ENCODE measurements at places on chromosomes 3 and 15.
A peak's percentile ranks its signal among the peaks of the same experiment; 100 is the strongest.

DNA sequence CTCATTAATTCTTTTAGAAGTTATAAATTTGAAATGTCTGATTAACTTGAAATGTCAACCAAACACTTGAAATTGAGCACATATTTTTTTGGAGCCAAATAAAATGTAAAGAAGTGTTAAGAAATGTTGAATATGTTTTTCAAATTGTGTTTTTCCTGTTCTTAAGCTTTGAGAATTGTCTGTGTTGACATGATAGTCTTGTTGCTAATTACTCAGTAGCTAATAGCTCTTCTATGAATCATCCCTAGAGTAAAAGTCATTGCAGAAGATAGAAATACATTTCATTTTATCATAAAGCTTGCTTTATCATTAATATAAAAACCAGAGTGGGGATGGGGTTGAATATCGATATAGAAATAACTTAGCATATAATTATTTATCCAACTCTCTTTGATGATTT, 41.9 kb upstream of the ABHD10 start:
- DNase-seq, result no peak

- no peak for DNase-seq
Measured at GRCh38 chr3:126718561-126719445, 14.8 kb downstream of the CHCHD6 start.

DNA sequence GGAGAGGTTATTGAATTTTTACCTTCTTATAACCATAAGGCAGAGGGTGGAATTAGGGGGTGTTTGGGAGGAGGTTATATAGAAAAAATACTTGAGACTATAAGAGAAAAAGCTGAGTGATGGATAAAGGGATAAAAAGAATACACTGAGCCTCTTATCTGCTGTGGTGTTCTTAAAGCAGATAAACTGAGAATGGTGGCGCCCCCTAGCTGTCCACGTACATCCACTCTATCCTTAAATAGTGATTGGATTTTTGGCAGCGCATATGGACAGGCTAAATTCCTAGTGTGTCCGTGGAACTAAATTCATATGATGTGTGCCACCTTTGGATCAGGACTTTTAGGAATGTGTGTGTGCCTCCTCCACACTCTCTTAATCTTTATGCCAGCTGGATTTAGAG, 121.1 kb downstream of the OXSM start:
- peak; percentile 27 for DNase-seq

DNA sequence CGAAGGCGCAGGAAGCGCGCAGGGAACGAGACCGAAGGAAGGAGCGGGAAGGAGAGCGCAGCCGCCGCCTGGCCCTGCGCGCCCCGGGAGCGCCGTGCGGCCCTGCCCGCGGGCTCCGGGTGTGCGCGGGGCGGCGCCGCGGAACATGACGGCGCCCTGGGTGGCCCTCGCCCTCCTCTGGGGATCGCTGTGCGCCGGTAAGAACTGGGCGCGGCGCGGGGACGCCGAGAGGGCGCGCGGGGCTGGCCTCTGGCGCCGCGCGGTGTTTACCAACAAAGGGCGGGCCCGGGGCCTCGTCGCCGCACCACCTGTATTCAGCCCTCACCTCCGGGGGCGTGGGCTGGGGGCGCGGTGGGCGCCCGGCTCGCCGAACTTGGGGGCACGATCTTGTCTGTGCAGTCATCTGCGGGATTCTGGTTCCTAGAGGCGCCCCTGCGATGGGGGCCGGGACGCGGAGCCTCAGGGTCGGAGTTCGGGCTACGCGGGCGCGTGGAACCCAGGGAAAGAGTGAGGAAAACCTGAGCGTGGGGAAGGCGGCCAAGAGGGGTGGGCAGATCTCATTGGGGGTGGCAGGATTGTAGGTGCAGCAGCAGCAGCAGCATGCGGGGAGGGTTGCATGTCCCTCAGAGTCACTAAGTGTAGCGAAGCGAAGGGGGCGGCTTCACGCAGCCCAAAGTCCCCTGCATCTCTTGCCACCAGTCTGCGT, 641 bp downstream of the ACVR2B start:
- DNase-seq, result peak; percentile 27

GRCh38 chr3:45656575-45657363, 32.4 kb upstream of the SACM1L start:
- DNase-seq, result peak; percentile 97

GRCh38 chr3:157816296-157816695, 289.9 kb downstream of the SHOX2 start:
- no peak for DNase-seq

Data from MCF 10A (cell line).